Kidney (tissue), 22 donors: ENCODE measurements at places on chromosomes 16 and 17. TPM values are rescaled to one million over a fixed set of nuclear protein-coding genes. Genes with fewer than 3 reads are reported as not detected.

GRCh38 chr16:30409125-30410060 is 2.0 kb downstream of the ZNF771 start:
- H3K27ac ChIP-seq = no peak overlapping the region
- no peak overlapping the region for H3K4me3 ChIP-seq
- H3K36me3 ChIP-seq = peaks cover 4% of the 10 kb centered on the region

SMTNL2 gene
- 25.6 TPM for total RNA-seq

DNA sequence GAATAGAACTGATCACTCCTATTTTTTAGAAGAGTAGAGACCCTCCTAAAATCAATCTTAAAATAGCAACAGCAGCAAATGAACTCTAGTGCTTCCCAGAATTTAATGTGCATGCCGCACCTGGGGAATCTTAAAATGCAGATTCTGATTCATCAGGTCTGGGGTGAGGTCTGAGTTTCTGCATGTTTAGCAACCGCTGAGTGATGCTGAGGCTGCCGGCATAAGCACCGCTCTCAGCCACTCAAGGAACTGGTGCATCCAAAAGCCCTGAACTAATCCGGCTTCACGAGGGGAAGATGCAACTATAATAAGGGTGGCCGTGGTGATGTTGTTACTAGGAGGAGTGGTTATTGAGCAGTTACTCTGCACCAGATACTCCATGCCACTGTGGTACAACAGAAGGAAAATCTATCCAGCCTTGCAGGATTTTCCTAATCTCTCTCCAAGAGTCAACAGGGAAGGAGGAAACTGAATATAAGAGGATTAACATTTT is 19.7 kb downstream of the SDK2 start:
- no peaks in the 10 kb centered on the region for H3K4me1 ChIP-seq
- no peaks in the 10 kb centered on the region for H3K36me3 ChIP-seq
- H3K27ac ChIP-seq = no peak overlapping the region
- no peak for DNase-seq
- no peak overlapping the region for H3K4me3 ChIP-seq
- H3K27me3 ChIP-seq = no peaks in the 10 kb centered on the region

FMNL1 gene
- total RNA-seq = 32.9 TPM

DNA sequence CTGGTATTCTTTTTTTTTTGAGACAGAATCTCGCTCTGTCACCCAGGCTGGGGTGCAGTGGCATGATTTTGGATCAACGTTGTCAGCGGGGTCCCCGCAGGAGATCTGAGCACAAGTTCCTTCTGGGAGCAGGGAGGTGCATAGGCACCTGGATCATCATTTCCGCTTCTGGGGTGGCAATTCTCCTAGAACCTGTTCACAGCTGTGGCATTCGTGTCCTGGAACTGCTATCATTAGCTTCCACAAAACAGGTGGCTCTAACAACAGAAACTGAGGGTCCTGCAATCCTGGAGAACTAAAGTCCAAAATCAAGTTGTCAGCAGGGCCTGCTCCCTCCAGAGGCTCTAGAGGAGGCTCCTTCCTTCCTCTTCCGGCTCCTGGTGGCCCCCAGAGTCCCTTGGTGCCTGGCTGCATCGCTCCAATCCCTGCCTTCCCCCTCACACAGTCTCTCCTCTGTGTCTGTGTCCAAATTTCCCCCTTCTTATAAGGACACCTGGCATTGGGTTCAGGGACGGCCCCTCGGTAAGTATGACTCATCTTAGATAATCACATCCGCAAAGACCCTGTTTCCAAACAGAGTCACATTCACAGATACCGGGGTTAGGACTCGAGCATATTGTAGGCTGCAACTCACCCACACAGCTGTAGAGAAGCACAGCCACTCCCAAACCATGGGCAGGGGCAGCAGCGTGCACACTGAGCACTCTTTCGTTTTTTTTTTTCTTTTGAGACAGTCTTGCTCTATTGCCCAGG is 43.5 kb upstream of the KLHDC4 start:
- H3K4me3 ChIP-seq = no peak overlapping the region
- no peaks in the 10 kb centered on the region for H3K27me3 ChIP-seq
- H3K27ac ChIP-seq = no peak overlapping the region

GRCh38 chr17:9023392-9024218 is 2.3 kb downstream of the NTN1 start:
- no peak overlapping the region for H3K27ac ChIP-seq
- H3K4me1 ChIP-seq = no peaks in the 10 kb centered on the region
- H3K36me3 ChIP-seq = no peaks in the 10 kb centered on the region
- peak; percentile 43 for DNase-seq
- peaks cover 38% of the 10 kb centered on the region for H3K27me3 ChIP-seq
- no peak overlapping the region for H3K4me3 ChIP-seq

CEP295NL gene
- 3.6 TPM for total RNA-seq

CDRT15L2 gene
- total RNA-seq = not detected
